ENCODE measurements at places on chromosomes 5 and 9.
A peak's percentile ranks its signal among the peaks of the same experiment; 100 is the strongest.

DNA sequence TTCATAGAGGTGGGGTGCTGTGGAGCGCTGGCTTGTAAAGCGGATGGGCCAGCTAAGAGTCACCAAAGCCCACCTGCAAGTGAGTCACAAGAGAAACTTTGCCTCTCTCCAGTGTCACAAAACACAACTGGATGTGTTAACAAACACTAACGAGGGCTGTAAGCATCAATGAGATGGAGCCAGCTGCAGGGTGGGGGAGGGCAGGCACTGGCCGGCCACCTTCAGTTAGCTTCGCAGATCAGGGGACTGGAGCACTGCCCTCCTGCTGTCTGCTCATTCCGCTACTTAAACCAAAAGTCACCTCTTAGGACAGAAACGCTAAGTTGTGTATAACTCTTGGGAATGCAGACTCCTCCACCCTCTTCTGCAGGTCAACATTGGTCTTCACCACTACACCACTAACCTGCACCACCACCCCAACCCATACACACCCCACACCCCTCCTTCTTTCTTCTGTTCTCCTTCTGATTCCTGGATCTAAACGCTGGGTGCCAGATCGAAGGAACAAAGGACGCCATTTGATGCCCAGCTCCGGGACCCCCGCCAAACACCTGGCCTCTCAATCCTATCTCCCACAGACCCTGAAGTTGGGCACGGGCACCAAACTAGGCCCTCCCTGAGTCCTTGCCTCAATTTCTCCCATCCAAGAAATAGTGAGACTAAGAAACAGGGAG is 2.1 kb downstream of the ARSI start:
- no peak for DNase-seq

GRCh38 chr5:31607546-31607945 is 31.4 kb upstream of the PDZD2 start:
- DNase-seq: no peak

DNA sequence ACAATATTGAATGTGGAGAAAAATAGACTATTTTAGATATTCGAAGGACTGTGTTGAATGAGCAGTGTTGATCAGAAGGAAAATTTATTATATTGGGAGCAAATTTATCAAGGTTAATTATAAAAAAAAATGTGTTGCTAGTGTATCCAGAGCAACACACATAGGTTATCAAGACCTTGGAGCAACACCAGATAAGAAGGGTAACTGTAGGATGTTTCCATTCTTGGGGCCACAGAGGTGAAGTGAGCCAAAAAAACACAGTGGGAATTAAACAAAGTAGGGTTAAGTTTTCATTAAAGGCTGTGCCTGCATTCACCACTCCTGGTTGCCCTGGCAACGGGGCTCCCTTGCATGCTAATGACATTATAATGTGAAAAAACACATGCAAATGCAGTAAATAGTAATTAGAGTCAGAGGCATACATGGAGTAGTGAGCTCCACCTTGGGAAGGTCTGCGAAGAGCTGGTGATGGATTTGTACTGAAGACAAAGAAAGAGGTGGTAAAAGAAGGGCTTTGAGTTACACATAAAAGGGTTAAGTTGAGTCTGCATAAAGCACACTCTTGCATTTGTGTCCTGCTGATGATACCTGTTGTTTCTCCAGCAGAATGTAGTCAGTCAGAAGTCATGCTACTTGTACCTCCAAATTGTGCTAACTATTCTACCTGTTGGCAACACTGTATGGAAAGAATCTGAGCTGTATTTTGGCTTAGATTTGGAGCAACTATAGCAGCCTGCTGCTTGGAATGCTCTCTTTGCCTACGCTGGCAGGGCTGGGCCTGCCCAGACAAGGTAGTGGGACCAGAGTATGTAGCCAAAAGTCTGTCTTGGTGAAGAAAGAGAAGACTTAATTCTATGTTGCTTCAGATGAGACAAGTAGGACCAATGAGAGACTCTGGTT is 59.6 kb downstream of the ATG10 start:
- no peak for DNase-seq

GRCh38 chr5:159442206-159442850 is 112.0 kb upstream of the IL12B start:
- DNase-seq: no peak

DNA sequence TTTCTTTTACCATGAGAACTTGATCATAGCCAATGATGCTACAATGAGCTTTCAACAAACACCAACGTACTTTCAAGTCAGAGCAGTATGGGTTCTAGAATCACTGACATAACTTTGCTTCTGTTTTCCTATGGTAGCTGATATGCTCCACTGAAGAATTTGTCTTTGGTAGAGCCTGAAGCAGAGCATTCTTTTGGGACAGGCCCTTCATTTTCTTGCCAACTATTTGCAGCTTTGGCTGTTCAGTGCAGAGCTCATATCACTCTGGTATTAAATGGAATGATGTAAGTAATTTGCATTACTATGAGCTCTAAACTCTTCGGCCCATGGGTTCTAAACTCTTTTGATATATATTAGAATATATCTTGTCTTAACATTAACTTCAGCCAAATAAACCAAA is 51.8 kb upstream of the APC start:
- no peak for DNase-seq

GRCh38 chr9:133942206-133942975 is 49.7 kb downstream of the VAV2 start:
- DNase-seq: no peak

- no peak for DNase-seq
Observed at GRCh38 chr9:131240047-131240921, 36.0 kb downstream of the FAM78A start.

DNA sequence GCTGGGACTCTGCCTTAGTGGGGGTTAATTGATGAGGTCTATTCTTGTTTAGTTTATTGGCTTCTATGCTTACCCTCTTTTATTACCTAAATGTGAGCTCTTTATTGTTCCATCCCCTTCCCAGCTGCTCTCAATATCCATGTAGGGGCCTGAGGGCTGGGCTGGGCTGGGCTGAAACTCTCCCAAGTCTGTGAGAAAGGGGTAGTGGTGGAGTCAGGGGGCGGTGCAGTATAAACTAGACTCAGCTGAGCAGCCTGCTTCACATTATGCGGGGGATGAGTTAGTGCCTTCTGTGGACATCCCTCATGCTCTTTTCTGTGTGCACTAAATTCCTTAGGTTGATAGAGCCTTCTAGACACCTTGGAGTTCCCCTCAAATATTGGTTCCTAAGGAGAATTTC is 451.8 kb upstream of the PTGER4 start:
- DNase-seq: no peak

GRCh38 chr5:53191548-53192165 is 82.1 kb upstream of the MOCS2 start:
- DNase-seq: no peak

DNA sequence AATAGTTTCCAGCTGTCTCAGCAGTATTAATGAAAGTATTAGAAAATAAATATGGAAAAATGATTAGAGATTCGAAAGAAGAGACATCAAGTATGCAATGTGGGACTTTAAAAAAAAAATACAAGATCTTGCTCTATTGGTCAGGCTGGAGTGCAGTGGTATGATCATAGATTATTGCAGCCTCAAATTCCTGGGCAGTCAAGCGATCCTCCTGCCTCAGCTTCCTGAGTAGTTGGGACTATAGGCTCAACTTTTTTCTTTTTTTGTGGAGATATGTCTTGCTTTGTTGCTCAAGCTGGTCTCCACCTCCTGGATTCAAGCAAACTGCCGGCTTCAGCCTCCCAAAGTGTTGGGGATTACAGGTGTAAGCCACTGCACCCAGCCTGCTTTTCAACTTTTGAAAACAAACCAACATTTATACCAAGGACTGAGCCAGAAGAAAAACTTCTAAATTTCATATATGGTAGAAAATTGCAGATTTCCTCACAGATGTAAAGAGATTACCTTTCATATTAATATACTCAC is 323.1 kb downstream of the ADGRV1 start:
- DNase-seq: no peak

DNA sequence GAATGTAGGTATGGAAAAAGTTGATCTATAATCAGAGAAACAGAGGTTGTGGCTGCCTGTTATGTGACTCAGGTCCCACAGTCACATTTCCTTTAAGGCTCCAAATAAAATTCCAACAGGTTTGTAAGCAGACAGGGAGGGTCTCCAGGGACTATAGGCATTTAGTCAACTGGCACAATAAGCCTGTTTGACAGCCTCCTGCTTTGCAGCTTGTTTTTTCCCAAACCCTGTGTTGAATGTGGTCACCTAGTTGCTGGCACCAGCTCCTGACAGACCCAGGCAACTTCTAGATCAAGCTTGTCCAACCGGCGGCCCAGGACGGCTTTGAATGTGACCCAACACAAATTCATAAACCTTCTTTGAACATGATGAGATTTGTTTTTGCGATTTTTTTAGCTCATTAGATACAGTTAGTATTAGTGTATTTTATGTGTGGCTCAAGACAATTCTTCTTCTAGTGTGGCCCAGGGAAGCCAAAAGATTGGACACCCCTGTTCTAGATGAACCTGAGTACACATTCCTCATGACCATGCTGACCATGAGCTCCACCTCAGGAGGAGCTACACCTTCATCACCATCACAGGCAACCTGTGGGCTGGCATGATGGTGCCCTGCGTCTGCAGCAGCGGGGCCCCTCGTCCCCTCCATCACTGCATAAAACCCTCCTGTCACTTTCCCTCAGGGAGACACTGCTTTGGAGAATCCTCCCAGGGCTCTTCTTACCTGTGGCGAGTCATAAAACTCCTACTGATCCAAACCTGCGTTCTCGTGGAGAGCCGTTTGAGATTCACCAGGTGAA is 15.7 kb upstream of the GRHPR start:
- DNase-seq: no peak

GRCh38 chr9:135524130-135524861 is 3.1 kb downstream of the LCN1 start:
- no peak for DNase-seq

- no peak for DNase-seq
Observed at GRCh38 chr9:77764894-77765780, 117.0 kb upstream of the GNA14 start.

DNA sequence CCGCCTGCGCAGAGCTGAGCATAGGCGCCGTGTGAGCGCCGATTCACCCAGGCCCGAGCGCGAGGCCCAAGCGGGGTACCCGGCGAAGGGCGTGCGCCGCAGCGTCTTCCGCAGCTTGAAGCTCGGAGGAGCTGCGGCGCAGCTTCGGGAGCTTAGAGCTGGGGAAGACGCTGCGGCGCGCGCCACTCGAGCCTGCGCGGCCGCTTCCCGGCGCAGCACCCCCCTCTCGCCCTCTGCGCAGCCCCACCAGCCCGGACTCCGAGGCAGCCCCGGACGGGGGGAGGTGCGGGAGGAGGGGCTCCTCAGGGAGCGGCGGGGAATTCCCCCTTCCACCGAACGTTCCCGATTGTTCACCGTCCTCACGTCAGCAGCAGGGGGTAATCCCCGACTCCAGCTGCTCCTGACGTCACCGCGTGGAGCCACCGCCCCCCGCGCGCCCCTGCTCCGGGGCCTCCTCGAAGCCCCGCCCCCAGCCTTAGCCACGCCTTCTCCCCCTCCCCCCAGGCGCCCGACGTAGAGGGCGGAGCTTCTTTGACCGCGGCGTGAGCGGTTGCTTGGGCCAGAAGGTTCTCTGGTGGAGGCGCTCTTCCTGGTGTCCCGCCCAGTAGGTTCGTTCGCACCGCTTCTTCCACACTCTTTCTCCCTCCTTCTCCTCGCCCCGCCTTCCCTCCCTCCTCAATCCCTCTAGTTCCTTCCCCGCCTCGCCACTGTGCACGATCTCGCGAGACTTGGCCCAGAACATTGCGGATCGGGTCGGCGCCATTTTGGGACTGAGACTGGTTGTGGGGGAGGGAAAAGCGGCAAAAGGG is at the start of gene GPBP1:
Gene GPBP1, plus strand, starts transcription at position 741 of the 809 bp plus-strand sequence. CDS start 40,072 bp downstream, outside the sequence.
- DNase-seq: peak; percentile 95

- no peak for DNase-seq
Observed at GRCh38 chr5:32504989-32505596, 60.6 kb upstream of the ZFR start.

- DNase-seq: no peak
Observed at GRCh38 chr5:35009657-35010056, 38.1 kb downstream of the AGXT2 start.

GRCh38 chr5:78647838-78648358 is 674 bp downstream of the LHFPL2 start:
- no peak for DNase-seq

DNA sequence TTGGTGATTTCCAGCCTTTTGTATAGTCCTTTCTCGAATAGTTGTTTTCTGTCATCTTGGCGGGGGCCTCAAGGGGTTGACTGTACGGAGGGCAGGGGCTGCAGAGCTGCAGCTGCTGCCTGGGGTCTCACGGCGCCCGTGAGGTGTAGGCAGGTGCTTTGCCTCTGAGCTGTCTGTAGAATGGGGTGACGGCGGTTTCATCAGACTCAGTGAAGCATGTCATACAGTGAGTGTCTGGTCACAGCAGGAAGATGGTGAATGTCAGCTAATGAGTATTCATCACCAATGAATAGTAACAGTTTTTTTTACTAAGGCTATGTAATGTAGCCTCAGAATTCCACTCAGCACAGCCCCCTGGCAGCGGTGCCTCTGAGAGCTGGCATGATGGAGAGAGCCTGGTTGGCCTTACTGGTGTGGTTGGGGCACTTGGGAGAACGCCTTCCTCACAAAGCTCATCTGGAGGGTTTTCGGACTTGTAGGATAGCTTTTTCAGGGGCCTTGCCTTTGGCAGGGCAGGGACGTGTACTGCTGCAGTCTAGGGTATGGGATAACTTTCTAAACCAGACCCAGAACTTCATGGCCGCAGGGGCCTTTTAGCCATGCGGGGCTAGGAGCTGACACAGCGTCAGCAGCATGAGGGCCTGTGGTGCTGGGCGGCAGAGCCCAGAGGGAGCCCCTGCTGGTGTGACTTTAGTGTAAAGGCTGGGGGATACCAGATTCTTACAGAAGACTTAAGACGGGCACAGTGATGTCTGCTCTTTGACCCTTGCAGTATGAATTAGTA is 15.0 kb downstream of the TENT4A start:
- DNase-seq: no peak

Measured in stimulated activated CD4-positive, alpha-beta T cell treated with anti-CD3 and anti-CD28 coated beads, Interleukin-4, amount 100 ng/mL, for 48 hours (primary cell).